ENCODE measurements at places on chromosomes 2 and 18.

GRCh38 chr2:237156031-237156856, 70.6 kb downstream of the COPS8 start:
- peak; percentile 63 for DNase-seq

- no peak for DNase-seq
Measured at GRCh38 chr2:45709137-45709536, 57.7 kb downstream of the PRKCE start.

DNA sequence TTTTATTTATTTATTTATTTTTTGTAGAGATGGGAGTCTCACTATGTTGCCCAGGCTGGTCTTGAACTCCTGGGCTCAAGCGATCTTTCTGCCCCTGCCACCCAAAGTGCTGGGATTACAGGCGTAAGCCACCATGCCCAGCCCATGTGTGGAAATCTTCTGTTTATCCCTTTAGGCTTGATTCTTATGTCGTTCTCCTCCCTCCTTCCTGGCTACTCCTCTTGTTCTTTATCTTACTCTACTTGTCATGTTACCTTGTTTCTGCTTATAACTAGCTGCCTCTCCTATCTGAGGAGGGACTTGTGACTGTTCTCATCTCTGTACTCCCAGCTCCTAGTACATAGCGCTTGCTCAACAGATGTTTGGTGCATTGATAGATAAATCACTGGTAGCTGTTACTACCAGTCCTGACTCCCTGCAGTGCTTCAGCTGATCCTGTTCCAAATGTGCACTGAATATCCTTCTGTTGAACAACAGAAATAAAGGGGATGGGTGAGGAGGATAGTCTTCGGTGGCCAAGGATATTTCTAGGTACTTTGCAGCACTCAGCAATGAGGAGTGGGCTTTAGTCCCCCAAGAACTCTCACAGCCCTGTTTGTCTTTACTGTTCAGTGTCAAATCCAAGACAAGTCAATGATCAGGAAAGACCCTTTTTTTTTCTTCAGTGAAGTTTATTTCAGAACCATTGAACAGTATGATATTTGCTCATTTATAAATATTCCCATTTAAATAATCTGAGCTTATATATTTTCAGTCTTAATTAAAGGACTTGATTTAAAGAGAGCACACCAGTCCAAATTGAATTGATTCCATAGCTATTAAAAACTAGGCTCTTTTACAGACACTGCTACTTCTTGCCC, 7.2 kb downstream of the IL1B start:
- no peak for DNase-seq

- no peak for DNase-seq
Measured at GRCh38 chr2:950080-950966, at the start of gene SNTG2. Gene SNTG2 (plus strand): TSS chr2:950849. CDS start chr2:950997, 148 bp downstream.

DNA sequence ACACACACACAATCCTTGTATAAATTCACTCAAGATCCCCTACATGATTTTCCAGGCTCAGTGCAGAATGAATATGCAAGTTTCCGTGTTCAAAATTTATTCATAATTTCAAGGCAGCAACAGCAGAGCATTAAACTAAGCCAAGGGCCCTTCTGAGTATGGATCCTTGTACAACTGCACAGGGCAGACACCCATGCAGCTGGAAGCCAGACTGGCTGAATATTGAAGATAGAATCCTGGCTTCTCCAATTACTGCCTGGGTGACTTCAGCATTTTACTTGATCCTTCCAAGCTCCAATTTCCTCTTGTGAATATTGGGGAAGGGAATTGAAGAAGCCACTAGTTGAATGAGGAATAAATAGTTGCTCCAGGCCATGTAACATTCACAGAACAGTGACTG, 267.9 kb upstream of the REG3G start:
- no peak for DNase-seq

DNA sequence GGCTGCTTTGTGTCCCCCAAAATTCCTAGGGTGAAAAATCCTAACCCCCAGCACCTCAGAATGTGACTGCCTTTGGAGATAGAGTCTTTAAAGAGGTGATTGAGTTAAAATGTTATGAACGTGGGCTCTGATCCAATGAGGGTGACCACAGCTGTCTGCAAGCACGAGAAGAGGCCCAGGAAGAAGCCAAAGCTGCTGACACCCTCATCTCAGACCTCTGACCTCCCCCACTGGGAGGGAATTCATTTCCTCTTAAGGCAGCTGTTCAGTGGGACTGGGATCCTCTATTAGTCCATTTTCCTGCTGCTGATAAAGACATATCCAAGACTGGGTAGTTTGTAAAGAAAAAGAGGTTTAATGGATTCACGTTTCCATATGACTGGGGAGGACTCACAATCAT, 544.4 kb downstream of the DCDC2C start:
- no peak for DNase-seq

DNA sequence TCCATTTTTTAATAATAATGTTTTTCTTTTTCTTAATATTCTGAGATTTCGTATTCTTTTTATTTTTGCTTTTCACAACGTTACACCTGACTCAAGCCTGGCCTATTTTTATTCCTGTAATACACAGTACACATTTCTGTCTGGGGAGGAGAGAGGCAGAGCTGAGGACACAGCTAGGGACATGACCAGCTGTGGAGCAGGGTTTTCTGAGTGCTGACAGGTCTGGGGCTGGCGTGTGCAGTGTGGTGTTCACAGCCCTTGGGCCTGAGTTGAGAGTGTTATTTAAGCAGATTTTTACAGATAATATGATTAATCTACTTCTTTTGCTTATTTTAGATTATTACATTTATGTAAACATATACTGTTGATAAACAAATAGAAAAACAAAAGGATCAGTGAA, 55.9 kb downstream of the ZAP70 start:
- no peak for DNase-seq

GRCh38 chr2:33108483-33109443, 162.0 kb downstream of the LTBP1 start:
- no peak for DNase-seq
